ENCODE measurements at places on chromosomes 16 and 17. TPM values are rescaled to one million over a fixed set of nuclear protein-coding genes. Genes with fewer than 3 reads are reported as not detected.

DNA sequence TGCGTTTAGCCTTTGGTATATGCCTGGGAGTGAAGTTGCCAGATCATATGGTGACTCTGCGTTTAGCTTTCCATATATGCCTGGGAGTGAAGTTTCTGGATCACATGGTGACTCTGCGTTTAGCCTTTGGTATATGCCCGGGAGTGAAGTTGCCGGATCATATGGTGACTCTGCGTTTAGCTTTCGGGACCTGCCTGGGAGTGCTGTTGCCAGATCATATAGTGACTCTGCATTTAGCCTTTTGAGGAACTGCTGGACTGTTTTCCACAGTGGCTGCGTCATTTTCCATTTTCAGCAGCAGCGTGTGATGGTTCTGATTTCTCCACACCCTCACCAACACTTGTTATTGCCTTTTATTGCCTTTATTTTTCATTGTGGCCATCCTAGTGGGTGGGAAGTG is 73.0 kb downstream of the OR1D5 start:
- H3K4me1 ChIP-seq, result no peaks in the 10 kb centered on the region
- H3K27me3 ChIP-seq, result no peaks in the 10 kb centered on the region
- H3K27ac ChIP-seq, result no peak overlapping the region
- no peak for DNase-seq
- peaks cover 14% of the 10 kb centered on the region for H3K36me3 ChIP-seq

The CRYM gene
- not detected for total RNA-seq

The CDR2L gene
- total RNA-seq, result 10.7 TPM

GRCh38 chr17:51000835-51001638 is 119.6 kb downstream of the SPAG9 start:
- H3K4me3 ChIP-seq, result no peak overlapping the region
- H3K4me1 ChIP-seq, result peaks cover 17% of the 10 kb centered on the region
- H3K27me3 ChIP-seq, result no peaks in the 10 kb centered on the region
- H3K36me3 ChIP-seq, result no peaks in the 10 kb centered on the region

The PLEKHH3 gene
- 32.4 TPM for total RNA-seq

The SDK2 gene
- total RNA-seq, result 3.1 TPM

DNA sequence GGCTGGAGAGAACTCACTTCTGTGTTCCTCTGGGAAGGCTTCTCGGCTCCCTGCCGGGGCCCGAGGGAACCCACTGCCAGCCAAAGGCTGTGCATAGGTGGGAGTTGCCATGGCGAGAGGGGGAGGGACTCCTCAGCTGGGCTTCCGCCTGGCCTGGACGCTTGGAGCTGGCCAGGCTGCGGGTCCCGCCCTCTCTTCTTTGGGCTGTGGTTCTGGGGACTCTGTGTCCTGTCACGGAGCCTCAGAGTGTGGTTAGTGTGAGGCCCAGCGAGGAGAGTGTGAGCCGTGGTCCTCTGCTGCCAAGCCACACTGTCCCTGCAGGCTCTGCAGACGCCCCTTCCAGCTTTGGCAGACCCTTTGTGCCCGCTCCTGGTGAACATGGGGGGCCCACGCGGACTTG is 123.1 kb downstream of the OR1D5 start:
- DNase-seq, result no peak
- peaks cover 10% of the 10 kb centered on the region for H3K4me1 ChIP-seq
- H3K4me3 ChIP-seq, result peak overlapping the region; percentile 10
- H3K36me3 ChIP-seq, result no peaks in the 10 kb centered on the region

The TNFRSF17 gene
- not detected for total RNA-seq

- DNase-seq, result peak; percentile 7
- H3K4me3 ChIP-seq, result no peak overlapping the region
- no peaks in the 10 kb centered on the region for H3K27me3 ChIP-seq
- no peaks in the 10 kb centered on the region for H3K36me3 ChIP-seq
These were observed 49.4 kb downstream of the TNFRSF13B start for GRCh38 chr17:16922386-16923096.

GRCh38 chr17:70071620-70072019 is 3.4 kb upstream of the KCNJ16 start:
- DNase-seq, result no peak
- H3K4me1 ChIP-seq, result peaks cover 43% of the 10 kb centered on the region
- no peaks in the 10 kb centered on the region for H3K27me3 ChIP-seq
- H3K36me3 ChIP-seq, result no peaks in the 10 kb centered on the region

The CCDC78 gene
- 7.5 TPM for total RNA-seq

The CRYBA1 gene
- not detected for total RNA-seq

The CHD9NB gene
- 5.1 TPM for total RNA-seq

The HBQ1 gene
- total RNA-seq, result not detected

GRCh38 chr16:53952215-53953208 is 248.6 kb downstream of the FTO start:
- H3K4me3 ChIP-seq, result no peak overlapping the region
- peaks cover 4% of the 10 kb centered on the region for H3K36me3 ChIP-seq
- no peaks in the 10 kb centered on the region for H3K27me3 ChIP-seq
- no peak overlapping the region for H3K27ac ChIP-seq
- no peaks in the 10 kb centered on the region for H3K4me1 ChIP-seq

- DNase-seq, result no peak
- H3K27me3 ChIP-seq, result no peaks in the 10 kb centered on the region
- no peaks in the 10 kb centered on the region for H3K4me1 ChIP-seq
- H3K27ac ChIP-seq, result no peak overlapping the region
- H3K4me3 ChIP-seq, result no peak overlapping the region
These were observed 10.7 kb downstream of the RPRML start for GRCh38 chr17:46968224-46968834.

- no peak overlapping the region for H3K27ac ChIP-seq
- peak; percentile 3 for DNase-seq
- no peak overlapping the region for H3K4me3 ChIP-seq
These were observed 8.5 kb downstream of the SCGB1C2 start for GRCh38 chr17:145671-146541.

DNA sequence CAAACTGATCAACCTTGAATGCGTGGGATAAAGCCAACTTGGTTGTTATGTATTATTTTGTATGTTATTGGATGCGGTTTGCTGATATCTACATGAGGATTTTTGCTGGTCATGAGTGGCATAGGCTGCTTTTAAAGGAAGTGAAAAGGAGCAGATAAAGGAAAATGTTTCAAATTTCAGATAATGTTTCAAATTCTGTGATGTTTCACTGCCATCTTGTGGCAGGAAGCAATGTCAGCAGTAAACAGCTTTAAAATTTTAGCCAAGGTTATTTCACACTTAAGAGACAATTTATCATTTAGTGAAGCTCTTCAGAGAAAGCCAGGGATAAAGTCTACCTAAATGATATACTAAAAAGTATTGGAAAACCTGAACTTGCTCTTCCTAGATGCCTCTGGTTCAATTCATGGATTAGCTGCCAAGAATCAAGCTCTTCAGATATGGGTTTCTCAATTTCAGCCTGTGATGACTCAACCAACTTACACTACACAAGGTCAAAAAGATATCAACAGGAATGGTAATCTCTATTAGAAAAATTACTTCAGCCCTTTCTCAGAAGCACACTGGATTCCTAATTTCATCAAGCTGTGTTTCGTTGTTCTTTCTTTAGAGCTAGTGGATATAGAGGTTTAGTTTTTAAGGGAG is 136.0 kb upstream of the C17orf78 start:
- no peak overlapping the region for H3K4me3 ChIP-seq
- no peaks in the 10 kb centered on the region for H3K4me1 ChIP-seq
- H3K27me3 ChIP-seq, result no peaks in the 10 kb centered on the region
- no peak for DNase-seq
- H3K27ac ChIP-seq, result no peak overlapping the region

DNA sequence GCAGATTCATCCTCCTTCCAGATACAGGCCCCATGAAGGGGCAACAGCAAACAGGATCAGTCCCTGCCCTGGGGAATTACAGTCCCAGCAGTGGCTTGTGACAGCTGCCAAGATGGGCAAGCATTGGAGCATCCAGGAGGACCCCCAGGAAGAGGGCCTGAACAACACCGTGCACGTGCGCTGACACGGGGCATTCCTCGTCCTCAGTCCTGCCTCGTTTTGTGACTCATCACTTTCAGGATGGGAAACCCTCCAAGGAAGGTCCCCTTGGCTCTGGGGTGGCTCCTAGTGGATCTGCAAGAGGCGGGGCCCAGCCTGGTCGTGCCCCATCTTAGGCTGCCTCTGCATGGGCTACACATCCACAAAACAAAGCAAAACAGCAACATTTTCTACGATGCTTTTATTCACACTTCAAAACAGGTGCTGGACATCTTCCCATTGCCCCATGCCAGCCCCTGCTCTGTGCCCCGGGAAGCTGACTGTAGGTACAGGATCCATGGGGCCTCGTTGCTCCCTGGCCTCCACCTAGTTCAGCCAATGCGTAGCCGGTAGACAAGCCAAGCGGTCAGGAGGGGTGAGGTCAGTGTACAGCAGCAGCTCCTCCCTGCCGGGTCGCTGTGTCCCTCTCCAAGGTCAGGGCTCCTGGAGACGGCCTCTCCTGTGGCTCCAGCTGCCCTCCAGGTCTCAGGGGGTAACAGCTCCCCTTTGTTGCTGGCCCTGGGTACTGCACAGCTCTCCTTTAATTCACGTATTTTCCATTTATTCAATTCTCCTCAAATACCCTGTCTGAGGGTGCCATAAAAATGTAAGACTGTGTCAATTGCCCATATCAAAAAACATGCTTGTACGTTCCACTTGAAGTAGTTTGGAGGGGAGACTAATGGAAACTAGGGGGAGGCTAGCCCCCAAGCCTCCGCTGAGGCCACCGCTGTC is 32.2 kb downstream of the ACTG1 start:
- DNase-seq, result peak; percentile 56
- H3K4me3 ChIP-seq, result no peak overlapping the region
- peaks cover 14% of the 10 kb centered on the region for H3K4me1 ChIP-seq
- H3K27ac ChIP-seq, result no peak overlapping the region

DNA sequence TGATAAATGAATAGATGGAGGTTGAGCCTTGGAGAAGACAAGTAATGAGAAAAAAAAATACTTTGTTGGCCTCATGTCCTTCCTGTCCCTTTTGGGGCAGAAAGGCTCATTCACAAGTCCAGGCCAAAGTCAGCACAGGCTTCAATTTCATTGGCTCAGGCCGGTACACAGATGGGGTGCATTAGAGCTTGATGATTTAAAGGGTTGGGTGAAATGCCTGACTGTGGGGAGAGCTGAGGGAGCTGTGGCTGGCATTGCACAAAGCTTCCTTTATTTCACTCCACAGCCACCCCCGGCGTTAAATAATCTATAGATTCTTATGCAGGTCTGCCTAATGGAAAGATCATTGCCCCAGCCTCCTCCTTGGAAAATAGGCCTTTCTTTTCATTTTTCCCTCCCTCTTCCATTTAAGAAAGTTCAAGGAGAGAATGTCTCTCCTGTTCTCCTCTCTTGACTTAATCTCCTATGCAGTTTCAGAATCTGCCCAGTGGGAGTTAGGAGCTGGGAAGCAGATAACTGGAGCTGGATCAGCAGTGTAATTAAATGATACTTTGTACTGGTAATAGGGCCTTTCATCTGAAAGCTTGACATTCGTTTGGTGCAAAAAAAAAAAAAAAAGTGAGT is 24.4 kb downstream of the YPEL2 start:
- DNase-seq, result no peak
- peaks cover 64% of the 10 kb centered on the region for H3K4me1 ChIP-seq
- no peak overlapping the region for H3K4me3 ChIP-seq
- no peaks in the 10 kb centered on the region for H3K27me3 ChIP-seq
- peaks cover 20% of the 10 kb centered on the region for H3K36me3 ChIP-seq
- H3K27ac ChIP-seq, result peak overlapping the region; percentile 81

The UBTF gene
- total RNA-seq, result 71.9 TPM

The KRTAP4-6 gene
- total RNA-seq, result not detected

DNA sequence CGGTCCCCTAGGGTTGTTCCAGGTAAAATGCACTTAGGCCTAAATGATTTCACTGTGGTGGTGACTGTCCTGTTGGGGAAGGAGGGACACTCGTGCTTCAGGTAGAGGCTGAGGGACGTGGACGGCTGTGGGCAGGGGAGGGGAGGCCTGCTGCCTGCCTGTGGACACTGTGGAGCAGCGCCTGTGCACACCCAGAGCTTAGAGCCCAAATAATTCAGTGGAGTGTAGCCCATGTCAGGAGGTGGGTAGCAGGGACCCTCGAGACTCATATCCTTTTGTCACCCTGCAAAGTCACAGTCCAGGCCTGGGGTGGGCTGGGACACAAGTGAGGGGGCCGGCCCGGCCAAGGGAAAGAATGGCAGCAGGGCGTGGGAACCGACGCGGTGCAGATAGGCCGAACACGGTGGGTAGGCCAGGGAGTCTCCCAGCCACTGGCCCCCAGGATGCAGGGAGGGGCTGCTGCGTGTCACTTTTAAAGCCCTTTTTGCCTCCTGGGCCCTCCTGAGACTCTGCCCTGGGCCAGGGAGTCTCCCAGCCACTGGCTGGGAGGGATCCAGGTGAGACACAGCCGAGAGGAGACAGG is 733 bp upstream of the NHERF2 start:
- no peak for DNase-seq
- H3K36me3 ChIP-seq, result peaks cover 6% of the 10 kb centered on the region
- H3K4me1 ChIP-seq, result peaks cover 69% of the 10 kb centered on the region
- H3K27ac ChIP-seq, result peak overlapping the region; percentile 46
- no peak overlapping the region for H3K4me3 ChIP-seq

The ADAD2 gene
- total RNA-seq, result 1.2 TPM

DNA sequence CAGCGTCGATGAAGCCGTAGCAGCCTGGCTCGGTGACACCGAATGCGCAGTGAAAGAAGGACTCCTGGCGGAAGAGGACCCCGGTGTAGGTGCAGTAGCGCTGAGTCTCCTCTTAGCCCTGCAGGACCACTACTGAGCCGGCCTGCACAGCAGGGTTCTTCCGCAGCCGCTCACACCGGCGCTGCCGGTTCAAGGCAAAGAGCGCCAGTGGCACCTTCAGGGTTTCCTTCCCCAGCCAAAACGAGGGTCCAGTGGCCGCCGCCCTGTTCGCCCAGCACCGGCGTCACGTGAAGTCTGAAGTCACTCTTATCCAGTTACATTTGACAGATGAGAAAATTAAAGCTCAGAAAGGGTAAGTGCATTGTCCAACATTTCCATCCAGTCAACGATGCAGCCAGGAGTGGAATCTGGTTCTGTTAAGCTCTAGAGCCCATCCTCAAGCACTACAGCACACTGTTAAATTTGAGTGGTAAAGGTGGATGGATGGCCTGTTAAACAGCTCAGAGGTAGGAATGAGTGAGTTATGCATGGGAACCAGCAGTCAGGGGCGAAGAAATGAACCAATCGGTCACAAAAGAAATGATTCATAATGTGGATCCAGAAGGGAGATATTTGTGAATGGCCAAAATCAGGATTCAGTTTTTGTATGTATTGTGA is 50.2 kb upstream of the SMIM36 start:
- no peaks in the 10 kb centered on the region for H3K36me3 ChIP-seq
- no peak overlapping the region for H3K27ac ChIP-seq
- no peak for DNase-seq

The ESRP2 gene
- 0.98 TPM for total RNA-seq

DNA sequence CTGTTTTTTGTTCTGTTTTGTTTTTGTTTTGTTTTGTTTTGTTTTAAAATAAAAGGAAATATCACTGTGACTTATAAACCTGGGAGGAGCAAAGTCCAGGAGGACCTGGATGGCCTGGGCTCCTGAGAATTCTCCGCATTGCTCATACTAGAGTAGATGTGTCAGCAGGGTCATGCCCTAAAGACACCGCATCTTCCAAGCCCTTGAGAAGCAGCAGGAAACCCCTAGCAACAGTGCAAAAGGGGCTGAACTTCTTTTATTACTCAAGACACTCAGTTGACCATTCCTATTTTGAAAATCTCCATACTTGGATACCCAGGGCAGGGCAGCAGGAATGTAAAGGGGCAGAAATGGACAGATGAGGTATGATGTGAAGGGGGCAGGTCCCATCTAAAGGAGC is 51.8 kb downstream of the SYT17 start:
- H3K4me1 ChIP-seq, result no peaks in the 10 kb centered on the region
- no peak for DNase-seq
- no peak overlapping the region for H3K4me3 ChIP-seq
- H3K36me3 ChIP-seq, result no peaks in the 10 kb centered on the region
- H3K27ac ChIP-seq, result no peak overlapping the region

- DNase-seq, result no peak
- H3K36me3 ChIP-seq, result no peaks in the 10 kb centered on the region
- no peaks in the 10 kb centered on the region for H3K27me3 ChIP-seq
- no peaks in the 10 kb centered on the region for H3K4me1 ChIP-seq
These were observed 158.1 kb downstream of the CYLD start for GRCh38 chr16:50899951-50900350.

The KRTAP4-5 gene
- not detected for total RNA-seq

Data from tibial nerve (tissue), 4 donors.